ENCODE measurements at places on chromosomes 1 and 21.

GRCh38 chr1:23600283-23600682 is 41.0 kb upstream of the ID3 start:
- no peak for DNase-seq

- no peak for DNase-seq
These were observed 96.5 kb upstream of the CD34 start for GRCh38 chr1:208007319-208007937.

DNA sequence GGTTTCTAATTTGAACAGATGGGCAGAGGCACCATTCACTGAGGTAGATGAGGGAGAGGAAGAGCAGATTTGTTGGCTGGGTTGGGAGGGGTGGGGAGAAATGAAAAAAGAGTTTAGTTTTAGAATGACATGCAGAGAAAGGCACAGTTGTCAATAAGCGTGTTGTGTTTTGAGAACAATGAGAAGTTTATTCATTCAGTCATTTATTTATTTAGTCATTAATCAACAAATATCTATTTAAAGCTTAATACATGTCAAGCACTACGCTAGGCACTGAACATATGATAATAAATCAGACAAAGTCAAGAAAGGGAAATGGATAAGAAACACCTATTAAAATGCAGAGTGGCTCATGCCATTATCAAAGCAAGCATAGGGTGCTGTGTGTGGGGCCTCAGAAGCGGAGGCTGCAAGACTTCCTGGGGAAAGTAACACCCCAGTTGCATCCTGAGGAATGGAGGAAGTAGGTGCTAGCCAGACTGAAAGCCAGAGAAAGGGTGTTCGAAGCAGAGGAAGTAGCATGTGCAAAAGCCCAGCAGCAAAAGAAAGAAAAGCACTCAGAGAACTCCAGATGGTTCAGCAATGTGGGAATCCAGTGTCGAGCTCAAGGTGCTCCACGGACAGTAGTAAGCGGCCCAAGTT is 114.1 kb downstream of the RNF220 start:
- DNase-seq = no peak

DNA sequence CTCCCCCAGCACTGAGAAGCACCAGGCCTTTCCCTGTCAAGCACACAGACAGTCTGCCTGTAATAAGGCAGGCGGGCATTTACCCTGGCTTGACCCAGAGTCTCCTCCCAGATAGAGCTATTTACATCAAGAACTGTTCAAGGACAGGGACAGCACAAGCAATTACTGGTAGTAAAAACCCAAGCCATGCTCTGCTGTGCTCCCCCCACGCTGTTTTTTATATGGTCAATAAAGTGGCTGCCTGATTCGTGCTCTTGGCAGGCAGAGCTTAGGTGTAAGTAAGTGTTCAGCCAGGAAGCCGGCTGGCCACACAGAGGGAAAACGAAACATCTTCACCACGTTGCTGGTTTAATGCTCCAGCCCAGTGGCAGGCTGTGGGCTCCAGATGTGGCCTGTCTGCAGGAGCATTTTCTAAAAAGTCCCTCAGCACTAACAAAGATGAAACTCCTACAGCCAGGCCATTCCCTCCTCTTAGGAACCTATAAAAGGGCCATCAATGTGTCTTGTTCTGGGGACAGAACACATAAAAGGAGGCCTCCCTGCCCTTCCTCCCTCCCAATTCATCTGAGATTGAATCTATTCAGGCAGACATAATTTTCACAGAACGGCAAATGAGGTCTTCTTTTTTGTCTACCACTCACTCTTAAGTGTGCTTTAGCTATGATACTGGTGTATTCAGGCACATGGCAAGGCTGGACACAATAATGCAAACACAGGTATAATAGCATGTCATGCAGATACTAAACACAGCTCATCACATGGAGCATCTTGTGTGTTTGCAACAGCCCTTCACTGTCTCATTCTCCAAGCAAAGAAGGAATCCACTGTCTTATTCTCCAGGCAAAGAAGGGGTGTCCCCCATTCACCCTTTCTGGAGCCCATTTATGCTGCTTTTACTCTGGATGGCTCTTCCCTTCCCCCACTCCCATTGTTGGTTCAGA is 378.9 kb downstream of the HHAT start:
- DNase-seq = no peak

- no peak for DNase-seq
These were observed 17.8 kb upstream of the PTGFR start for GRCh38 chr1:78472851-78473496.

Data from hematopoietic multipotent progenitor cell treated with erythropoietin and hydrocortisone succinate and interleukin-3 and kit ligand, for 17 days (in vitro differentiated cells).